ENCODE measurements at places on chromosomes 1 and 21.

DNA sequence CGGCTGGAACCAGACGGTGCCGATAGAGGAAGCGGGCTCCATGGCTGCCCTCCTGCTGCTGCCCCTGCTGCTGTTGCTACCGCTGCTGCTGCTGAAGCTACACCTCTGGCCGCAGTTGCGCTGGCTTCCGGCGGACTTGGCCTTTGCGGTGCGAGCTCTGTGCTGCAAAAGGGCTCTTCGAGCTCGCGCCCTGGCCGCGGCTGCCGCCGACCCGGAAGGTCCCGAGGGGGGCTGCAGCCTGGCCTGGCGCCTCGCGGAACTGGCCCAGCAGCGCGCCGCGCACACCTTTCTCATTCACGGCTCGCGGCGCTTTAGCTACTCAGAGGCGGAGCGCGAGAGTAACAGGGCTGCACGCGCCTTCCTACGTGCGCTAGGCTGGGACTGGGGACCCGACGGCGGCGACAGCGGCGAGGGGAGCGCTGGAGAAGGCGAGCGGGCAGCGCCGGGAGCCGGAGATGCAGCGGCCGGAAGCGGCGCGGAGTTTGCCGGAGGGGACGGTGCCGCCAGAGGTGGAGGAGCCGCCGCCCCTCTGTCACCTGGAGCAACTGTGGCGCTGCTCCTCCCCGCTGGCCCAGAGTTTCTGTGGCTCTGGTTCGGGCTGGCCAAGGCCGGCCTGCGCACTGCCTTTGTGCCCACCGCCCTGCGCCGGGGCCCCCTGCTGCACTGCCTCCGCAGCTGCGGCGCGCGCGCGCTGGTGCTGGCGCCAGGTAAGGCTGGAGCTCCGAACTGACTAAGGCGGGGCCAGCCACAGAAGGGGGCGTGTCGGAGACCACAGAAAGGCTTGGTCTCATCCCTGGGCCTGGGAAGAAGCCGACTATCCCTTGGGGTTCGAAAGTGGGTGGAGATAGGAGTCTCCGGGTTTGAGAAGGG is 486 bp downstream of the SLC27A3 start:
- DNase-seq = no peak

GRCh38 chr1:244730934-244731434 is 78.1 kb downstream of the DESI2 start:
- DNase-seq = no peak

- no peak for DNase-seq
These were observed 17.6 kb upstream of the AJAP1 start for GRCh38 chr1:4636644-4637380.

- no peak for DNase-seq
These were observed 216.2 kb downstream of the SDCCAG8 start for GRCh38 chr1:243471754-243472745.

GRCh38 chr1:116624040-116624439 is 43.5 kb downstream of the IGSF3 start:
- no peak for DNase-seq

- no peak for DNase-seq
These were observed 61.1 kb downstream of the UBE2T start for GRCh38 chr1:202280595-202280994.

DNA sequence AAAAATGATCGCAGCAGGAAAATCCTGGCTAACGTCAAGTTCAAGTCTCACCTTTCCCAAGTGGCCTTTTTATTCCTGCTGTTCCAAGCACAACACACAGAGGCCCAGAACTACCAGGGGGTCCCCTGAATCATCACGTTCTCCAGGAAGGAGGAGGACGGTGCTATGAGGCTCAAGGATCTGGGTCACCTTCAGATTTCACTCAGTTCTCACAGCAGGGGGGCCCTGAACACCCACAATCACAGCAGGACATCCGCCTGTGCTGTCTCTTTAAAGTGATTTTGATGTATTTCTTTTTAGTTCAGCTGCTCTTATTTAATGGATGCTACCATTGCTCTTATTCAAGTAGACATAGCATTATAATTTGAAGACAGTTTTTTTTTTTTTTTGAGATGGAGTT is 173.4 kb downstream of the HUNK start:
- no peak for DNase-seq

DNA sequence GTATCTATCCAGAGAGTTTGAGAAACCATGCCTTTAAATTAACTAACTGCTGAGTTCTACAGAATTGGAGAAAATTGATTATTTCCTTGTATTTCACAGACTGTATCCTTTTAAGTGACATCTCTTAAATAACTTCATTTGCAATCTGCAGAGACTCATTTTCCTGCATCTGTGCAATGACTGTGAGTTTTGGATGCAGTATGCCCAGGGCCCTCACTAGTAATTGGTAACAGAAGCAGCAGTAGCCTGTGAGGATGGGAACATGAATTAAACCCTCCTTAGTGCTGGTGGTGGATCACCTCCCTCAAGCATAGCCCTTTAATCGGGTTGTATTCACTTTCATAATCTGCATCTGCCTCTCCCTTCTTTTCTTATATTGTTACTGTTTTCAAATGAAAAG is 21.7 kb upstream of the SH3D21 start:
- DNase-seq = no peak

DNA sequence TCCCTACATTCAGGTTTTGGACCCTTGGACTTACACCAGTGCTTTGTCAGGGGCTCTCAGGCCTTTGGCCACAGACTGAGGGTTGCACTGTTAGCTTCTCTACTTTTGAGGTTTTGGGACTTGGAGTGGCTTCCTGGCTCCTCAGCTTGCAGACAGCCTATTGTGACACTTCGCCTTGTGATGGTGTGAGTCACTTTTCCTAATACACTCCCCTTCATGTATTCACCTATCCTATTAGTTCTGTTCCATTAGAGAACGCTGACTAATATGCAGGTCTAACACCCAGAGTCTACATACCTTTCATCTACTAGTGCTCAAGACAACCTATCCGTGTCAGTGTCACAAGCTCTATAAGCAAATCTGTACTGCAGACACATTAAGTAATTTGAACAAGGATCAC is 605.3 kb downstream of the KCNT2 start:
- no peak for DNase-seq

DNA sequence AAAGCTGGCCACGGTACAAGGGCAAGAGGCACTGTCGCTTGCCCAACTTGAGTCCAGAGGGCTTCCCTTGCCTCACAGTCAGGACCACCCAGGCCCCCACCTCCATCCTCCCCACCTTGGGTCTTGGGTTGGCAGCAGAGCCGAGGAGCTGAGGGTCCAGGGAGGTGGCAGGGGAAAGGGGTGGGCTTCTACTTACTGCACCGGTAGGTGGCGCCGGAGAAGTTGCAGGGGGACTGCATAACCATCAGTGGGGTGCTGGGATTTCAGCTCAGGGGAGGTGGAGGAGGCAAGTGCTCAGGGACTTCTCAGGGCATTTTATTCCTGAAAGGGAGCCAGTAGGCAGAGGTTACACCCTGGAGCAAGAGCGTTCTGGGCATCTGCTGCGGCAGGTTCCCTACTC is 44.0 kb downstream of the TRIM62 start:
- no peak for DNase-seq

GRCh38 chr1:158719664-158720063 is 856 bp downstream of the OR6K3 start:
- no peak for DNase-seq

GRCh38 chr1:89686520-89686919 is 53.6 kb downstream of the LRRC8C start:
- DNase-seq = no peak

- DNase-seq = peak; percentile 50
These were observed 5.8 kb upstream of the FAM167B start for GRCh38 chr1:32241001-32241763.

DNA sequence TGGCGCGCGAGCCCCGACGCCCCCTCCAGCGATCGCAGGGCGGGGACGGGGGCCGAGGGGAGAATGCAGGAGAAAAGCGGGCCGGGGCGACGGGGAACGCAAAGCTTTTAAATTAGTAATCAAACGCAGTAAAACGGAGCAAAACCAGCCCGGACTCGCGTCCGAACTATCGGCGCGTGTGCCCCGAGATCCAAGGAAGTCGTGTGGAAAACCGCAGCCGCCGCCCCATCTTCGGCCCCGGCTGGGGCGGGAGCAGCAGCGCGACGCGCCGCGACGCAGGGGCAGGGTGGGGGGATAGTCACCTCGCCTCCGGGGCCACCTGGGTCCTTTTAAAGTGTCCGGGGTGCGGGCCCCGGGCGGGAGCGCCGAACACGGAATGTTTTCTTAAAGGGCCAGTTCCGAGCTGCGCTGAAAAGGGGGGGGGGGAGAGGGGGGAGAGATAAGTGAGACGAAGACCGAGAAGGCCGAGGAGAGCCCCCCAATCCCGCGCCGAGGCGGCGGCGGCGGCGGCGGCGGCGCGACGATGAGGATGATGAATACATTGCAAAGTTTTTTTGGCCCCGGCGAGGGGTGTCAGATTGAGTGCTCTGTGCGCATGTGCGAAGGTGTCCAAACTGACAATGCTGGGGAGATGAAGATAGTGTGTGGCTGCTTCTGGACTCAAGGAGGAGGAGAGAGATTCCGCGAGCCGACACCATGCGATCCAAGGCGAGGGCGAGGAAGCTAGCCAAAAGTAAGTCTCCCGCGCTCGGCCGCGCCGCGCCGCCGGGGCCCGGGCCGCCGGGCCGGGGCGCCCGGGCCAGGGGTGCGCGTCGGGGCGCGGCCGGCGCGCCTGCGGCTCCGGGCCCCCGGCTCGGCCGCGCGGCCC is at the start of gene PRDM16:
PRDM16 (plus strand) TSS at position 640 of the 868 bp plus-strand sequence; CDS start at position 697, 57 bp downstream.
- no peak for DNase-seq

- DNase-seq = no peak
These were observed 42.1 kb downstream of the YARS1 start for GRCh38 chr1:32774950-32775634.

DNA sequence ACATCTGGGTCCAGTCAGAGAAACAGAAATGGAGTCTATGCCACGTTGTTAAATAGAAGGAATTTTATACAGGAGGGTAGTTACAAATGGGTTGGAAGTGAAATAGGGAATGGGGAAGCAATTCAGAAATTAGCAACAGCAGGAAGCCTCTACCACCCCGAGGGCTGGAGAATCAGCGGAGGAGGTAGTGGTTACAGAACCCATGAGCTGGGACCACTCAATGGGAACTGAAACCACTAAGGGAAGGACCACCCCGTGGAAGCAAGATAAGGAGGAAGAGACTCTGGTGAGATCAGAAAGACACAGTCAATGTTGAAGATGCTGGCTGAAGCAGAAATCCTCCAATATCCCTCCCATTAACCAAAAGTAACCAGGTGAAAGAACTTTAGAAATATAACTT is 15.5 kb upstream of the MAST2 start:
- no peak for DNase-seq

GRCh38 chr1:216500273-216500967 is 77.2 kb upstream of the USH2A start:
- no peak for DNase-seq

DNA sequence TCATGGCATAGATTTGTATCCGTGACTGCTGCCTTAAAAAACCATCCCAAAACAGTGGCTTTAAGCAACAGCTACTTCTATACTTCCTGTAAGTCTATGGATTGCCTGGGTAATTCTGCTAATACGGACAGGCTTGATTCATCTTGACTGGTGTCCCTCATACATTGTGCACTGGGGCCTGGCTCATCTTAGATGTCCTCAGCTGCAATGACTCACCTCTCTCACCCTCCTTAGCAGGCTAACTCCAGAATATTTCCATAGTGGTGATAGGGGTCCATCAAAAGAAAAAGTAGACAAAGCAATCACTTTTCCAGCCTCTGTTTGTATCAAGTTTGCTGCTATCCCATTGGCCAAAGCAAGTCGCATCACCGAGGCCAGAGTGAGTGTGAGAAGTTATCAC is 409.1 kb upstream of the KAZN start:
- no peak for DNase-seq

DNA sequence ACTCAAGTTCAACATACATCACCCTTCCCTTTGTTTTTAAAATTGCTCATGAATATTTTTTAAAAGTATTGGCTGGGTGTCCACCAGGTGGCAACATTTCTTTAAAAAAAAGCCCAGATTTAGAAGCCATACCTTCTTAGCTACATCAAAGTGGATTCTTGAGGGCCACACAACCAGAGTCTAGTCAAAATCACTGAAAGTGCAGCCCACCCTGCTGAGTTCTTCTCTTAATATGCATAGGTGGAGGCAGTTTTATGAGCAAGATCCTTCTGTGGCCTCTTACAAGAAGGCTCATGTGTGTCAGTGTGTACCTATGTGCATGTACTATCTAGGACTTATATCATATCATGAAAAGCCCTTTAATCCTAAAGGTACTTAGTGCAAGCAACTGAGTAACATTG is 16.9 kb upstream of the GNG12 start:
- no peak for DNase-seq

DNA sequence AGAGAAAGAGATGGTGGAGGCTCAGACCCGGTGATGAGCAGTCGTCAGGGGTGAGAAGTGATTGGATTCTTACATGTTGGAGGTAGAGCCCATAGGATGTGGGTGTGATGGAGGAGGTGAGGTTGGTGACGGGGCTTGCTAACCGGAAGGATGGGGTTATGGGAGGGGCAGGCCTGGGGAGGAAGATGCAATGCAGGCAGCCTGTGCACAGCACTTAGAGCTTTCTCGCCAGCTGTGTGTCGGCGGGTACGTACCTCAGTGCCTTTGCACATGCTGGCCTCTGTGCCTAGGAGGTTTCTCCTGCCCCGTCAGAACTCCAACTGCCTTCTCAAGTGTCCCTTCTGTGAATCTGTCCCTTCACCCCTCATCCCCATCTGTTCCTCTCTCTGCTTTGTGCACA is 2.9 kb upstream of the BSND start:
- DNase-seq = no peak

DNA sequence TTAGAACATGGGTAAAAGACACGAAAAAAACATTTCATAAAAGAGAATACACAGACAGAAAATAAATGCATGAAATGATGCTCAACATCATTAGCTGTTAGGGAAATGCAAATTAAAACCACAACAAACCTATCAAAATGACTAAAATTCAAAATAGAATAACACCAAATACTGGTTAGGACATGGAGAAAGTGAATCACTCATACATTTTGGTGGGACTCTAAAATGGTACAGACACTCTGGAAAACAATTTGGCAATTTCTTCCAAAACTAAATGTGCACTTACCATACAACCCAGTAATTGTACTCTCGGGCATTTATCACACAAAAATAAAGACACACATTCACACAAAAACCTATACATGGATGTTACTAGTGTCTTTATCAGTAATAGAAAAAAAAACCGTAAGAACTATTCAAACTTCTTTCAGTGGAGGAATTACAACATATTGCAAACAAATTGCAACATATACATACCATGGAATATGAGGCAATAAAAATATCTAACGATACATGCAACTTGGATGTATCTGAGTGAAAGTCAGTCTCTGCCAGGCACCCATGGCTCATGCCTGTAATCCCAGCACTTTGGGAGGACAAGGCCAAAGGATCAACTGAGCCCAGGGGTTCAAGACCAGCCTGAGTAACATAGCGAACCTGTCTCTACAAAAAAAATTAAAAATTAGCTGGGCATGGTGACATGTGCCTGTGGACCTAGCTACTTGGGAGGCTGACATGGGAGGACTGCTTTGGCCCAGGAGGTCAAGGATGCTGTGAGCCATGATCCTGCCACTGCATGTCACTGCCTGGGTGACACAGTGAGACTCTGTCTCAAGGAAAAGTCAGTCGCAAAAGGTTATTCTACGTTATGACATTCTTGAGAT is 19.6 kb downstream of the HSF2BP start:
- DNase-seq = no peak

- no peak for DNase-seq
These were observed 102.0 kb downstream of the KIF14 start for GRCh38 chr1:200518524-200518923.
